ENCODE measurements at places on chromosomes 13 and 19. TPM values are rescaled to one million over a fixed set of nuclear protein-coding genes. Genes with fewer than 3 reads are reported as not detected.

The ZNF540 gene
- 1.2 TPM for total RNA-seq

- no peak for DNase-seq
Observed at GRCh38 chr19:35528218-35529038, at the start of gene SBSN. TSS of gene SBSN (minus strand) at chr19:35528311. CDS start at chr19:35528281, 30 bp downstream.

GRCh38 chr19:33241530-33242101, 16.0 kb upstream of the SLC7A10 start:
- no peak for DNase-seq

The ZNF793 gene
- 6.0 TPM for total RNA-seq

GRCh38 chr13:67277581-67277980, 47.4 kb upstream of the PCDH9 start:
- DNase-seq, result no peak

The CYP4F2 gene
- not detected for total RNA-seq

The PRKCG gene
- total RNA-seq, result not detected

DNA sequence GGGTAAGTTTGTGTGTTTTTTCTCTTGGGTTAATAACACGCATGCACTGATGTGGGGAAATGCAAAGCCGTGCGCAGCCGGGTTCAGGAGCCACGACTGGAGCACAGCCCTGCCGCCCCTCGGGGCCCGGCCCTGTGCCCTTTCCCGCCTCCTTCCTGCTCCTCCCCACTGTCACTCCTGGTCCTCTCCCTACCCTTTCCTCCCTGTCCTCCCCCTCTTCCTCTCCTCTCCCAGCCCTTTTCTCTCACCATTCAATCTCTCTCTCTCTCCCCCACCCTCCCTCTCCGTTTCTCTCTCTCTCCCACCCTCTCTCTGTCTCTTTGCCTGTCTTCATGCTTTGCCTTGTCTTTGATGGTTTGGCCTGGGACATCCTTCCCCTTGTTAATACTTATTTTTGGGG, 27.2 kb downstream of the PLEKHJ1 start:
- DNase-seq, result no peak

DNA sequence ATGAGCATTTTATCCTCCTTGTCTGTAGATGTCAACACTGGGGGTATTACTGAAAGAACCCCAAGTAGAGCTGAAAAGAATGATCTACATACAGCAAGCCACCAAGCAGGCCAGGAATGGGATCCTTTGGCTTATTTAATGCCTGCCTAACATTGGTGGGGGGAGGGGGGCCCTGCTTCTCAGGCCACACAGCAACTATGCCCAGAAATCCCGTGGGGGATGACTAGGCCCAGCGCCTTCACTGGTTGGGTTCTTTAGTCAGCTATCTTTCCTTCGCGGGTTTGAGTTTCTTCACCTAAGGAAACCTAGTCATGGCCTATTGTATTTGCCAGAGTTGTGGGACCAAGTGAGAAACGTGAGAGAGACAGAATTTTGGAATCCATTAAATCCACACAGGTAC, 80.5 kb downstream of the CCNA1 start:
- no peak for DNase-seq

GRCh38 chr19:19095691-19096090, 31.9 kb downstream of the SLC25A42 start:
- DNase-seq, result no peak

GRCh38 chr19:3605770-3606169, 905 bp downstream of the TBXA2R start:
- no peak for DNase-seq

The ZNF728 gene
- total RNA-seq, result not detected

DNA sequence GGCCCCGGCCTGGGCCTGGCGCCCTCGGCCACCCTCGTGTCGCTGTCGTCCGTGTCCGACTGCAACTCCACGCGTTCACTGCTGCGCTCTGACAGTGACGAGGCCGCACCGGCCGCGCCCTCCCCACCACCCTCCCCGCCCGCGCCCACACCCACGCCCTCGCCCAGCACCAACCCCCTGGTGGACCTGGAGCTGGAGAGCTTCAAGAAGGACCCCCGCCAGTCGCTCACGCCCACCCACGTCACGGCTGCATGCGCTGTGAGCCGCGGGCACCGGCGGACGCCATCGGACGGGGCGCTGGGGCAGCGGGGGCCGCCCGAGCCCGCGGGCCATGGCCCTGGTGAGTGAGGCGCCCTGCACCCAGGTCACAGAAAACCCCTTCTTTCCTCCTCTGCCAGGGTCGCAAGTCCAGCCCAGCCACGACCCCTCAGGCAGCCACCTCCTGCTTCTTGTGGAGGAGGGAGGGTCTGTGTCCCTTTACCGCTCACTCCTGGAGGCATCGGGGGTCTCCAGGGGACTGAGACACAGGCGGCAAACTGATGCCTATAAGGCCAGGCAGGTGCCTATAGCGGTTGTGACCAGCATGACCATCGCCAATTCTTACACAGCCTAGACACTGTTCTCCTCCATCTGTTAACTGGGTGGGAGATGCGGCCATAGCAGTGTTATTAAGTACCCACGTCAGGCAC, 4.2 kb downstream of the TTC9B start:
- no peak for DNase-seq

DNA sequence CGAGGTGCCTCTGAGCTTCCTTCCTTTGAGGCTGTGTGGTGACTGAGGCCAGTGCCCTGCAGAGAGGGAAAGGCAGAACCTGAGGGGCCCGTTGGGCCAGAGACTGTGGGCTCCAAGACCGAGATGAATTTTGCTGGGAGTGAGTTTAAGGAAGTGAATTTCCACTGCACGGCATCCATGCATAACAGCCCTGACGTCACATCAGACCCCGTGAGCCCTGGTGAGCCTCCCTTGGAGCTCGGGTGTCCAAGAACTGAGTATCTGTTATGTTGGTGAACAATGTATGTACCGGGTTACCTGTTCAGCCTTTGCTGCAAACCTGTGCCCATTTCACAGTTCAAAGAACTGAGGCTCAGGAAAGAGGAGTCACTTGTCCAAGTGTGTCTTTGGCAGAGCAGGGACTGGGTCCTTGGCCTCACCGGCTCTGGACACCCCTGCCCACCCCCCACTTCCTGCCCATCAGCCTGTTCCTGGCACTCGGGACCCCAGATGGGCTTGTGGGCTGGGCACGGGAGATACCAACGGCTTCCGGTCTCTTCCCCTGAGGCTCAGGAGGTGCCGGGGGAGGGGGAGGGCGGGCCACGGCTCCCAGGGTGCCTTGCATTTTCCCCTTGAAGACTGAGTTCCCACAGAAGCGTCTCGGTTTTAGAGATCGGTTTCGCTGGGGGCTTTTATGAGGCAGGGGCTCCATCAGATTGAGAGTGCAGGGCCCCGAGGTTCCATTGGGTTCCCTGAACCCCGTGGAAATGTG, 33.7 kb downstream of the NFILZ start:
- DNase-seq, result peak; percentile 70

- DNase-seq, result peak; percentile 81
Observed at GRCh38 chr13:74026753-74027152, 107.5 kb downstream of the KLF12 start.

The ZNF177 gene
- total RNA-seq, result 0.83 TPM

The SERPINE3 gene
- total RNA-seq, result not detected

The ZSCAN5A gene
- total RNA-seq, result 12.1 TPM

GRCh38 chr19:47124937-47125668, 5.5 kb upstream of the SAE1 start:
- DNase-seq, result peak; percentile 30

The WDR88 gene
- not detected for total RNA-seq

DNA sequence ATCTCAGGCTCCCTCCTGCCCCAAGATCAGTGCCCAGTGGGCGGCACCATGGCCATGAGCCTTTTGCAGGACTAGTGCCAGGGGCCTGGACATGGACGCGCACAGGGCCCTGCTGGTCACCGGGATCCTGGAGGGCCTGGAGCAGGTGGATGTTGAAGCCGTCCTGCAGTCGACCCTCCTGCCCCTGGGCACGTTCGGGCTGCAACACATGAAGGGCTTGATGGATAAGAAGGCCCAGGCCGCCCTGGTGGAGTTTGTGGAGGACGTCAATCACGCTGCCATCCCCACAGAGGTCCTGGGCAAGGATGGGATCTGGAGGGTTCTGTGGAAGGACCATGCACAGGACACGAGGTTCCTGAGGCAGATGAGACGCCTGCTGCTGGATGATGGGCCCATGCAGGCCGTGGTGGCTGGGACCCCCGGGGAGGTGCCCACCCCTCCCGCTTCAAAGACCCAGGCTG, 38.0 kb upstream of the PNMA8B start:
- DNase-seq, result no peak

The ZNF317 gene
- total RNA-seq, result 41.3 TPM

DNA sequence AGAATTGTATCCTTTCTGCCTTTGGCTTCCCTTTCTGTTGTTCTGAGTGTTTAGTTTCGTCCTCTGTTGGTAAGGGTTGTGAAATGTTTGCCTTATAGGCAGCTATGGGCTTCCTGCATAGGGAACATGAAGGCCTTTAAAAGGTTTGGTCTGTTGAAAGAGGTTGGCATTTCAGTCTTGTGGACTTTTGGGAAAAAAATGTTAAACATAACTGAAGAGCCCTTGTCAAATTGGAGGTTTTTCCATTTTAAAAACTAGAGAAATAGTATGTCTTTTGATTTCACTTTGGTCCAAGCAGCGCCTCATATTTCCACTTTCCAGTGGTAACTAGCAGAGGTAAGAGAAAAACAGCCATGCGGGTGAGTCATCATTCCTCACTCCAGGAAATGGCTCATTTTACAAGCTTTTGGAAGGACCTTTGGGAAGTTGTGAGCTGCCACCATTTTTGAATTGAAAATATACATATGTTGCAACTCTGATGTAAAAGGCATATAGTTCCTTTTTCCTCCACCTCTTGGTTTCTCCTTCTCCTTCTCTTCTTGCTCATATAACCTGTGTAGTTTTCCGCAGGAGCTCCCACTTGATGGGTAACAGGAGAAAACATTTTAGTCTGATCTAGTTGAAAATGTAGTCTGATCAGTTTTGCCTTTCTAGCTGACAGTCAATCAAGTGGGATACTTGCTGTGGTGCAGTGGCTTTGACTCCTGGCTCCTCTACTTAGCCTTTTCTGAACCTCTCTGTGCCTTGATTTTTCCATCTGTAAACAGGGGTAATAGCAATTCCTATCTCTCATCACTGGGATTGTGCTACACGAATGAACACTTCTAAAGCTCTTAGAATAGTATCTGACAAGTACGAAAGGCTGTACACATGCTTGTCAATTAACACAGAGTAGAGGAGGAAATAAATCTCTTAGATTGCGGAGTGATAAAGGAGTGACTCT, 23.0 kb downstream of the GPC6 start:
- DNase-seq, result no peak

DNA sequence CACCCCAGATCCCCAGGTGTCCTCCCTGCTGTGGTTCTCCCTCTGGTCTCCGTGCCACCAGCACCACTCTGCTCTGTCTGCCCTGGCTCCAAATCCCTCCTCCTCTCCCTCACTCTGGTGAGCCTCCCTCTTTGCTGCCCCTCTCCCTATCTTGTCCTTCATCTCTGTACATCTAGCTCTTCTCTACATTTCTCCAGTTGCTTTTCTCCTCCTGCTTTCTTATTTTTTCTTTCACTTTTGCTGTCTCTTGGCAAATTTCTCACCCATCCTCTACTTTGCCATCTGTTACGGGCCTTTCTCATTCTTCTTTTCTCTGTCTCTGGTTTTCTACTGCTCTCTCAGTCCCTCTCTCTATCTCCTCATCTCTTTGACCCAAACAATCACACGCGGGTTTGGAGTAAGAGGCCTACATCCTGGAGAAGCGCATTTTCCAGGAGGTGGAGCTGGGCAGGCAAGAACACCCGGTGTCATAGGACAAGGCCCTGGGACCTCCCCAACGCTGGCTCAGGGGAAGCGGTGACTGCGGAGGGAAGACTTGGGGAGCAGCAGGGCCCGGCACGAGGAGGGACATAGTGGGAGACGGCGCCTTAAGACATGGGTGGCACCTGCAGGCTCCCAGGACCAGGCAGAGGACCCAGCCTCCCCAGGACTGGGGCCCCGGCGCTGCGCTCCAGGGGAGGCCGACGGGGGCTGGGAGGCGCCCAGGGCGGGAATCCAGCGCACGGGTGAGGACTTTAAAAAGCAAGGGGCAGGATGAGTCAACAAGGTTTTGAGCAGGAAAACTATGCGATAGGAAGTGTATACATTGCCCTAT, 9.9 kb downstream of the ZNF611 start:
- DNase-seq, result no peak

- DNase-seq, result no peak
Observed at GRCh38 chr13:40146611-40147117, 491.2 kb downstream of the COG6 start.

GRCh38 chr19:39165857-39166256, 30.9 kb upstream of the NCCRP1 start:
- DNase-seq, result no peak

- DNase-seq, result no peak
Observed at GRCh38 chr19:28019371-28019770, 1193.6 kb downstream of the UQCRFS1 start.

DNA sequence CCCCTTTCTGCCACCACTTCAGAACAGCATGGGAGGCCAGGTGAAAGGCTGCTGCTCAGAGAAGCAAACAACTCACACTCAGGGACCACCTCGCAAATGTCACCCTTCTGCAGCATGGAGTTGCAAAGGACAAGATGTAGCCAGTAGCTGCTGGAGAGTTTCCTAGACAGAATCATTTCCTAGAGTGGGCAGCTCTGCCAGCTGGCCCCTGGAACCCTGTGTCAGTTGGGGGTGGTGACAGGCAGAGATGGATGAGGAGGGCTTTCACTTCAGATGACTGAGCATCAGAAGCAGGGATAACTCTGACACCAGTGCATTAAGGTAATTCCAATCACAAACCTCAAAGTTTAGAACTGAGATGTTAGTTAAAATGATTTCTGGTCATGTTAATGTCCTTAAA, 34.4 kb upstream of the EPHX3 start:
- DNase-seq, result no peak

GRCh38 chr19:47614021-47614295, 5.0 kb downstream of the BICRA start:
- DNase-seq, result no peak

The ZNF227 gene
- total RNA-seq, result 22.8 TPM

- DNase-seq, result no peak
Observed at GRCh38 chr19:29841209-29841558, 29.4 kb downstream of the CCNE1 start.

DNA sequence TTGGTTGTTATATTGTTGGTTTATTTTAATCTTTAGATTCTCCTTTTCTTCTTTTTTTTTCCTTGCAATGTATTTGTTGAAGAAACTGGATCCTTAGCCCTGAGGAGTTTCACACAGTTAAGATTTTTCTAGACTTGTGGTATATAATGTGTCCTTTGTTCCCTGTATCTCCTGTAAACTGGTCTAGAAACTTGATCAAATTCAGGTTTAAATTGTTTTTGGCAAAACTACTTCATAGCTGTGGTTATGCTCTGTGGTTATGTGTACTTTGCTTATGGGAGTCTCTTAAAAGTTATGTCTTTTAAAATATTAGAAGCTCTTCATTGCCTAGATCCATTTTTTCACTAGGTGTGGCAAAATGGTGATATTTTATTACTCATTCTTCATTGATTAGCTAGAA, 3.7 kb upstream of the MTRF1 start:
- no peak for DNase-seq

- DNase-seq, result no peak
Observed at GRCh38 chr19:583968-584239, 5.8 kb upstream of the HCN2 start.

The SIX5 gene
- 0.53 TPM for total RNA-seq

Measured in activated CD8-positive, alpha-beta T cell treated with anti-CD3 and anti-CD28 coated beads, Interleukin-2, amount 10 ng/mL, durations not matched to agents 7 days and 5 days (primary cell).